NCI-H146 (cell line): ENCODE measurements at places on chromosomes 1 and 21.

DNA sequence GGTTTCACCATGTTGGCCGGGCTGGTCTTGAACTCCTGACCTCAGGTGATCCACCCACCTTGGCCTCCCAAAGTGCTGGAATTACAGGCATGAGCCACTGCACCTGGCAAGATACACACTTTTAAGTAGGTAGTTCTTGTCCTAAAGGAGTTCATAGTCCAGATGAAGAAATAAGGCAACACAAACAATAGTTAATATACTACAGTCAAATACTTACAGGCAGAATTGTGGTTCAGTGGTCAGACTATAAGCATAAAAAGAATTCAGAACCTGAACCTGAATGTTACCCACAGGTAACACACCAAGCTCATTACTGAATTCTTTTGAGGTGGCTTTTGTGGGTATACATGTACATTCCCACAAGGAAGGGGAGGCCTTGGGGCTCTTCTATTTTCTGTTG, 1.8 kb downstream of the SDHB start:
- DNase-seq: no peak

DNA sequence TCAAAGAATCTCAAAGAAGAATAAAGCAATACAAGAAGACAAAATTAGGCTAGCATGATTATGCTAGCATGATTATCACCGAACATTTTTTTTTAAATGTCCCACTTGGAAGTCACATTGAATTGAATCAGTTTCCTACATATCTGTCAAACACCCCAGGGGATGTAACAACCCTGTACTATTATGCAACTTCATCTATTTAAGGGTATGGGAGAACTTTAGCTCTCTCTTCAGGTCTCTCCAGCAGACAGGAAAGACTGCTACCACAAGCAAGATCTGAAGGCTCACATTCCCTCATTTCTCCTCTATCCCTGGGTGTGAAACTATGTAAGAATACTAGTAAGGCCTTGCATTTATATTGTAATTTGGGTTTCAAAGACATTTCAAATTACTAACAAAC, 52.8 kb downstream of the EDEM3 start:
- DNase-seq: no peak

DNA sequence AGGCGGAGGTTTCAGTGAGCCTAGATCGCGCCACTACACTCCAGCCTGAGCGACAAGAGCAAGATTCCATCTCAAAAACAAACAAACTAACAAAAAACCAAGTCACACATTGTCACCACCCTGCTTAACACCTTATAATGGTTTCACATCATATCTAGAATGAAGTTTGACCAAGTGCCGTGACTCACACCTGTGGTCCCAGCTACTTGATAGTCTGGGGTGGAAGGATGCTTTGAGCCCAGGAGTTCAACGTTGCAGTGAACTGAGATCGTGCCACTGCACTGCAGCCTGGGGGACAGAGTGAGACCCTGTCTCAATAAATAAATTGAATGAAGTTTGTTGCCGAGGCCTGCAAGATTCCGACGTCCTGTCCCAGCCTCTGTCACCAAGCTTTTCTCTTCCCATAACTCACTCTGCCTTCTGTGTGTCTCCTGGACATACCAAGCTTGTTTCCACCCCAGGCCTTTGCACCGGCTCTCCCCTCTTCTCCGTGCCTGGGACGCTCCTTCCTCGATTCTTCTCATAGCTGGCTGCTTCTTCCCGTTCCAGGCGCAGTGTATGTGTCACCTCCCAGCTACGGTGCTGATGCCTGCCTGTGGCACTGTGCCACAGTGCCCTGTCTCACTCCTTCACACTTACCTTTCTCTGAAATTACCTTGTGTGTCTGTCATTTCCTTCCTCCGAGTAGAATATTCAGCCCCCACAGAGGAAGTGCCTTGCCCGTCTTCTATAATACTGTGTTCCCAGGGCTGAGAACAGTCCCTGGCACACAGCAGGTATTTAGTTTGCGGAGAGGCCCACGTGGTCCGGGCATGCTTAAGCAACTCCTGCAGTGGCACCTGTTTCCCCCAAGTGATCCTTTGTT, 3.8 kb upstream of the SELENON start:
- DNase-seq: peak; percentile 71

- no peak for DNase-seq
These were observed 29.4 kb downstream of the CLDN14 start for GRCh38 chr21:36450511-36450910.

GRCh38 chr1:41353744-41354143, 7.5 kb upstream of the FOXO6 start:
- peak; percentile 26 for DNase-seq

DNA sequence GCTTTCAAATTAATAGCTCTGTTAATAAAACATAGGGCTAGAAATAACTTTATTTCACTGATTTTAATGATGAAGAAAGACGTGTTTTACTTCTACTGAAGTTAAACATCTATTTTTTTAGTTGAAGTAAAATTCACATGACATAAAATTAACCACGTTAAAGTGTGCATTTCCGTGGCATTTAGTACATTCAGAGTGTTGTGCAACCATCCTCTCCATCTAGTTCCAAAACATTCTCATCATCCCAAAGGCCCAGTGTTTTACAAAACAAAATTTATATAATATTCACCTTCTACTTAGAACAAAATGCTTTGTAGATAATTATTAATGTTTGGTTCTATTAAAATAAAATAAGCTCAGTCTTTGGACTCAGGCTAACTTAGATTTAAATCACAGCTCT, 108.5 kb upstream of the GNG12 start:
- no peak for DNase-seq

GRCh38 chr1:84164567-84165021, 20.5 kb downstream of the PRKACB start:
- peak; percentile 78 for DNase-seq

DNA sequence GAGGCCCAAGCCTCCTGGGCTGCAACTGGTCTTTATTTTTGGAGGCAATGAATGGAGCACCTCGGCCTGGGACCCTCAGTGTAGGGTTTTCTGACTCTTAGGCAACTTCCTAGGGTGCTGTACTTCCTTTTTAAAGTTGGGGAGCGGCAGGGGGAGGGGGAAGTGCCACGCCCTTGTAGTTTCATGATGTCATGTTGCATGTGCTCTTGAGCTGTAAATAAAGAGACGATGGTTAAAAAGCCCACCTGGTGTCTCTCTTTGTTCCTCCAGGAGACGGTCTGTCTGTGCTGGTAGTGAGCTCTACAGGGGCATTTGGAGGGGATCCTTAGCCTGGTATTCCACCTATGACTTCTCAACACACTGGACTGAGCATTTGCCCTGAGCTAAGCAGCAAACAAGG, 10.3 kb upstream of the AGTRAP start:
- peak; percentile 49 for DNase-seq

DNA sequence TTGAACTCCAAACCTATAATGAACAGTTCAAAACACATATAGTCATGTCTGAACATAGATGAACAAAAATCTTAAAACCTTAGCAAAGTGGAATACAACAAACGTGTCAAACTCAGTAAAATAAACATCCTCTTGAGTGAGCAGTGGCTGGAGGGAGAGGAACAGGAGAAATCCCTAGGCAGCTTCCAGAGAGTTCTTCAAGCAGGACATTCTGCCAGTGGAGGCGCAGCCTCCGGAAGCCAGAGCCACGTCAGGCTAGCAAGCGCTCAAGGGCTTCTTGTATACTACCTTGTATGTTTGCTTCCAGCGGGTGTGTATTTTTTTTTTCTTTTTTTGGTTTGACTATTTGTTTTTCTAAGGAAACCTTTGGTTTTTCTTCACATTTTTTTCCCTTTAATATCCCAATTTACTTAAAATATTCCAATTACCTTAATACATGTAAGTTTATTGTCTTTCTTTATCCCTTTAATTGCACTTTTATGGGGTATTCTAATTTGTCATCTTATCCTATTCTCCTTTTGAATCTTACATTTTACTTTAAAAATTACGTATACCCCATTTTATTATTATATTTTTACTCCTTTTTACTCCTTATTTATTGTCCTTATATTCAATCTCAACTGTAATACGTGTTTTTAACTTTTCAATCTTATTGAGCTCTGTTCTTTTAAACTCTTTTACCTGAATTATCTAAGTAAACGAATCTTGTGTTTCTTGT, 42.0 kb downstream of the COLGALT2 start:
- DNase-seq: no peak

GRCh38 chr1:46749921-46750404, 31.0 kb upstream of the EFCAB14 start:
- DNase-seq: no peak

DNA sequence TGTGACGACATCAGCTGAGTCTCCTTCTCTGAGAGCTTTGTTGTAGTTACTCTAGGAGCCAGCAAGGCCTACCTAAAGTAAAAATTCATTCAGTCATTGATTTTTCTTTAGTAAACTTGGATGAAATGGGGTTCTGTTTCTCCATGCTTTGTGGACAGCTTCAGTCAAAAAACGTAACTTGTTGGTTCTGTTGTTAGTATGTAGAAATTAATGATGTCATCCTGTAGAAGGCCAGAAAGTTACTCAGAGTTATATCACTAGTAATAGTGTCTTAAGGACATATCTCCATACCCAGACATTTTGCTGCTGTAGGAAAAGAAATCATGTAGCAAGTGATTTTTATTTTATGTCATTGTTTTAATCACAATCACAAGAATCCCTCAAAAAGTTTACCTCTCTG, 43.0 kb downstream of the KDM1A start:
- no peak for DNase-seq

DNA sequence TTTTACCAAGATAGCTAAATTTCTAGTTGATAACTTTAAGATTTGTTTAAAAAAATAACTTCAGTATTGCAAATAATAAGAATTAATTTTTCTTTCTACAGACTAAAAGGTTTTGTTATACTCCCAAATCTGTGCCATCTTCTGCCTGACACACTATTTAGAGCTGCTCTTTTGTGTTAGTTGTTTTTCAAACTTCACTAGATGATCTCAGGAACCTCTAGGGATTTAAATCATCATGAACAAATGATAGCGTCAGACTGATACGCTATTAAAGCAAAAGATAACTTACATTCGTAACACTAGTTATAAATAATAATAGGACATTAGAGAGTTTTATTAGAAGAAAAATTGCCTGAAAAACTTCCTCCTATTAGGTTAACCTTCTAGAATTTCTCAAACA, 243.1 kb upstream of the CXADR start:
- no peak for DNase-seq

DNA sequence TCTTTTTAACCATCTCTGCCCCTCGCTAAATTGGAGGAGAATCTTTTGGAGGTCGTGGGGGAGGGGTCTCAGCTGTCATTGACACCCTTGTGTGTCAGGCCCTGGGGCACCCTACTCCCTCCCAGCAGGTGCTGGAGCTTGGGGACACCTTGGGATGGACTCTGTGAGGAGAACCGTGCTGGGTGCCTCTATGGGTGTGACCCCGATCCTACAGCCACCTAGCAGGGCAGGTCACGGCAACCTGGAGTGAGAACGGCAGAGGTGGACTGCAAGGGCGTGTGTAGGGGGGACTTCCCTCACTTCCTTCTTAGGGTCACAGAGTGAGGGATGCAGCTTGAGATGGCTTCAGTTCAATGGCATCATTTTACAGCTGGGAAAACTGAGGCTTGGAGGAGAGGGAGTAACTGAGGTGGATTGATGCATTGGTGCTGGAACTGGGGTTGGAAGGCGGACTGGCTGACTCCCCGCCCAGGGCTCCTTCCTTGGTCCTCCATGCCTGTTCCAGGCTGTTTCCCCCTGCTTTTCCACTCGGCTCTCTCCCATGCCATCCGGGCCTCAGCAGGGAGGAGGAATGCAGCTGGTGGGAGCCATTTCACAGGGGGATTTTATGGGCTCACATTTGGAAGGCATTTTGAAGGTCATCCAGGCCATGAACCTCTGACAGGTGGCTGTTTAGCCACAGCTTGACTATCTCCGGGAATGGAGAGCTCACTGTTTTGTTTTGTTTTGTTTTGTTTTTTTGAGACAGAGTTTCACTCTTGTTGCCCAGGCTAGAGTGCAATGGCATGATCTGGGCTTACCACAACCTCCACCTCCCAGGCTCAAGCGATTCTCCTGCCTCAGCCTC, 18.8 kb upstream of the ARHGEF10L start:
- DNase-seq: no peak

GRCh38 chr1:172628401-172628800, 30.5 kb upstream of the FASLG start:
- DNase-seq: no peak

GRCh38 chr1:117127795-117128194, 6.2 kb upstream of the TRIM45 start:
- no peak for DNase-seq

GRCh38 chr1:217379336-217379735, 251.6 kb downstream of the GPATCH2 start:
- DNase-seq: no peak

DNA sequence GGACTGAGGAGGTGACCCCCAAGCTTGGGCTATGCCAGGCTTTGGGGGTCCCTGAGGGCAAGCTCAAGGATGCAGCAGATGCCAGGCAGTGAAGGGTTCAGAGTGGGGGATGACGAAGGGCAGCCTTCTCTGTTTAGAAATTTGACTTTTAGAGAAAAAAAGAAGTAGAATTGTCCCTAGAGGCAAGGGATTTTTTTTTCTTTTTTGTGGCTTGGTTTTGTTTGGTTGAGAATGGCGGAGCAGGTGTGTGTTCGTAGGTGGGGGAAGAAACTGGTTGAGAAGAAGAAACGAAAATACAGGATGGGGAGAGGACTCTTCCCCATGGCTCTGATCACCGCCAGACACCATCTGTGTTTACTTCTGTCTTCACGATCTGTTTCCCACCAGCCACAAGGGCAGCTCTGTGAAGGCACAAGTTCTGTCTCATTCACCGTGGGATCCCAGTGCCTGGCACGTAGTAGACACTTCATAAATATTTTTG, 8.2 kb downstream of the PLA2G5 start:
- DNase-seq: no peak

GRCh38 chr1:66357021-66357420, 176.9 kb upstream of the SGIP1 start:
- DNase-seq: no peak

- DNase-seq: no peak
These were observed 46.7 kb upstream of the CXADR start for GRCh38 chr21:17466166-17466565.

DNA sequence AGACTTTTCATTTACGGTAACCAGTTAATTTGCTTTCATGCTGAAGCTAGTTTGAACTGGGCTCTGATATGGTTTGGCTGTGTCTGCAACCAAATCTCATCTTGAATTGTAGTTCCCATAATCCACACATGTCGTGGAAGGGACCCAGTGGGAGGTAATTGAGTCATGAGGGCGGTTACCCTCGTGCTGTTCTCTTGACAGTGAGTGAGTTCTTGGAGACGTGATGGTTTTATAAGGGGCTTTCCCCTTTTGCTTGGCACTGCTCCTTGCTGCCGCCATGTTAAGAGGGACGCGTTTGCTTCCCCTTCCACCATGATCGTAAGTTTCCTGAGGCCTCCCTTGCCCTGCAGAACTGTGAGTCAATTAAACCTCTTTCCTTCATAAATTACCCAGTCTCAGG, 10.3 kb upstream of the FHAD1 start:
- DNase-seq: no peak

DNA sequence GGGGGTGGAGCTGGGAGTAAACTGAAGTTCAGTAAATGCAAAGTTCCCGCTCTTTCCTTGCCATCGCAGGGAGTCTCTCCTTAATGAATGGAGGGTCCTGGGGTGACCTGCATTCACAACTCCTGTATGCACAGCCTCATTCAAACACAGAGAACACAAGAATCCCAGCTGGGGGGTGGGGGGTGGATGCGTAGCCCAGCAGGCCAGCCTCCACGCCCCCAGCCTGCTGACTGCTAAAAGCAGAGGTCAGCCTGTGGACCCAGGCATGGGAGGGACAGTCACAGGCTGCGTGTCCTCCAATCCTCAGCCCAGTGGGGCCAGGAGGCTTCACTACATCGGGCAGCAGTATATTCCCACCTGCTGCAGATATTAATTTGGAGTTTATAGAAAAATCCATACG, 263.1 kb downstream of the GRIK3 start:
- peak; percentile 98 for DNase-seq

GRCh38 chr1:228309326-228310067, 97.1 kb downstream of the TRIM11 start:
- no peak for DNase-seq
